ENCODE measurements at places on chromosomes 12 and 14.

DNA sequence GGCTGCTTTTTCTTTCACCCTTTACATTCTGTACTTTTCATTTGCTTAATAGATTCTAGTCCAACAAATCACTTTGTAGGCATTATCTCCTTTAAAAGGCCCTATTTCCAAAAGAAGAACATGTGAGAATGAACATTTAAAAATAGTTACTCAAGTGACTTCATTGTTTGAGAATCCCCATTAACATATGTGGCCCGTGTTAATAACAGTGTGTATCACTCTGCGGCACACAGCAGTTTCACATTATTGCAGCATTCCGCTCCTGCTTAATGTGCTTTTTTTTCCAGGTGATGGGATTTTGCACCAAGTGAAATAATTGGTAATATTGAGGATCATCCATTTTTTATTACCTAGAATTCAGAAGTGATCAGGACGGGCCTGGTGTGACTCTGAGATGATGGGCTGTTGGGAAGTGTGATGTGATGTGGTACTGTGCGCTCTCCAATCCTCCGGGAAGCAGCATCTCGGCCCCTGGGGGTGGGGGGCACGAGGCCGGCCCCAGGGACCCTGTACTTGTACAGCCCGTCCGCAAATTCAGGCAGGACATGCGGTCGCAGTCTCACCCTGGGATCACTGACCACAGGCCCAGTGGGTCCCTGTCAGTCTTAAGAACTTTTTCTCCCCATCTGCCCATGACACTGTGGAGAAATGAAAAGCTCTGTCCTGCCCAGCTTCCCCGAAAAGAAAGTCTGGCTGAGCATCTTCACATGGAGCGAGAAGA is 32.9 kb downstream of the SLC15A4 start:
- DNase-seq = no peak

DNA sequence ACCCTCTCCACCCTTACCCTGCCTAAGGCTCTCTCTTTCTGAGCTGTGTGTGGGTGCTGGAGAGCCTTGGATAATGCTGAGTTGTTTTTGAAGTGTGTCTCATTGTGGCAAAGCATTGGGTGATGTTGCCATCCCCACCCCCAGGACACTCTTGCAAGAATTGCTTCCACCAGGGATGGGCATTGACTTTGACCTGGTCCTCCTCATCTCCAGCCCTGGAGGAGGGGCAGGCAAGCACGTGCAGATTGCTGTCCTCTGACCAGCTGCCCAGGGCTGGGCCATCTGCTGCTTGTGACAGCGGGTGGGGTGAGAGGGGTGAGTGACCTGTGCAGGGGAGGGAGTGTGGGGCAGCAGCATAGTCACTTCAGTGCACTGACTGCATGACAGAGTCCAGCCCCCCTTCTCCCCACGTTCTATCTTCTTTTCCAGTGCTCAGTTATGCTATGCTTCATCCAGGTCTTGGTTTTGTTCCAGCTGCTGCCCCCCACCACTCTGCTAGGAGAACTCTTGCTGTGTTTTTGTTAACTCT is 26.2 kb downstream of the SUSD6 start:
- no peak for DNase-seq

- no peak for DNase-seq
Measured at GRCh38 chr14:21070083-21070609, at the start of gene ARHGEF40. Gene ARHGEF40, plus strand, starts transcription at chr14:21070304. Its CDS starts 93 bp downstream, at chr14:21070397.

DNA sequence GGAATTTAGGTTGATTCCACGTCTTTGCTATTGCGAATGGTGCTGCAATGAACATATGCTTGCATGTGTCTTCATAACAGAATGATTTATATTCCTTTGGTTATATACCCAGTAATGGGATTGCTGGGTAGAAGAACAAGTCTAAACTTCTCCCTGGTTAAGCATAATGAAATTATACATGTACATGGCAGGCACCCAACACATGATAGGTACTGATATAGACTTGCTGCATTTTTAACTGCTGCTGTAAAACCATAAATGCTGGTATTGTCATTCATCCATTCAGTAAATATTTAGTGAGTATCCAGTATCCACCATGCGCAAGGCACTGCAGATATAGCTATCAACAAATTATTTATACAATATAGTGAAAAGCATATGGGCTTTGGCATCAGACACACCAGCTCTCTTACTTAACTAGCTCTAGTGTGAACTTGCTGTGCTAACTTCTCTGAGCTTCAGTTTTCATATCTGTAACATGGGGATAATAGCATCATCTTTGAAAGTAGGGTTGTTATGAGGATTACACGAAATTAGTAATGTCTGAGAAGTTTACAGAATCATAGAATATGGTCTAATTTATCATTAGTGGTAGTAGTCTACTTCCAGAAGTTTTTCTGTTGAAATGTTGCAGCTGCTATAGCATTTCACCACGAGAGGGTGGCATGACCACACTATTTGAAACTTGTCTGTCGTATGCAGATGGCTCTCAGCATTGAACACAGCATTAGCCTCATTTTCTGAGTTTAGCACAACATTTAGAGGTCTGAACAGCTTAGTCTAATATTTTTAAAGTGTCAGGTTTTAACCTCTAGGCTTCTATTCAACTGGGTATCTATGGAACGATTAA is 32.0 kb upstream of the SEL1L start:
- DNase-seq = no peak

GRCh38 chr12:56158926-56159461 is 835 bp downstream of the MYL6 start:
- DNase-seq = peak; percentile 76

DNA sequence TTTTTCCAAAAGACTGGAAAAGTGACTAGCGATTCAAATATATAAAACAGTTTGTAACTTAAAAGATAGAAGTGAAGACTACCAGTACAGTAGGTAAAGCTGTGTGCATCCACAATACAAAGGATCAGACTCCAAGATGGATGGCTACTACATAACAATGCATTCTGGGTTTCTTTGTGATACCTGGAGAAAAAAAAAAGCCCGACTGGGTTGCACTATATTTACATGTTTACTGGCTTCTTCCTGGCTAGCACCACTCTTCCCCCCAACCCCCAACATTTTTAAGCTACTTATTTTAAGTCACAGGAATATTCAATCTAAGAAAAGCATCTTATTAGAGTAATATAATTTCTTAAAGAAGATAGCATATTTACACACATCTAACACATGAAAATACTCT is 61.1 kb upstream of the SINHCAF start:
- DNase-seq = no peak

DNA sequence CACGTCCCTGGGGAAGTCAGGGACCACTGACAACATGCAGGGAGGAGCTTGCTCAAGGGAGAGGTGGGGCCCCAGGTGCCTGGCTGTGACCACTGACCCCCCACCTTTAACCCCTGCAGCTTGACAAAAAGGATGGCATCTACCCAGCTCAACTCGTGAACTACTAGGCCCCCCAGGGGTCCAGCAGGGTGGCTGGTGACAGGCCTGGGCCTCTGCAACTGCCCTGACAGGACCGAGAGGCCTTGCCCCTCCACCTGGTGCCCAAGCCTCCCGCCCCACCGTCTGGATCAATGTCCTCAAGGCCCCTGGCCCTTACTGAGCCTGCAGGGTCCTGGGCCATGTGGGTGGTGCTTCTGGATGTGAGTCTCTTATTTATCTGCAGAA is 26.3 kb downstream of the HIP1R start:
- no peak for DNase-seq

DNA sequence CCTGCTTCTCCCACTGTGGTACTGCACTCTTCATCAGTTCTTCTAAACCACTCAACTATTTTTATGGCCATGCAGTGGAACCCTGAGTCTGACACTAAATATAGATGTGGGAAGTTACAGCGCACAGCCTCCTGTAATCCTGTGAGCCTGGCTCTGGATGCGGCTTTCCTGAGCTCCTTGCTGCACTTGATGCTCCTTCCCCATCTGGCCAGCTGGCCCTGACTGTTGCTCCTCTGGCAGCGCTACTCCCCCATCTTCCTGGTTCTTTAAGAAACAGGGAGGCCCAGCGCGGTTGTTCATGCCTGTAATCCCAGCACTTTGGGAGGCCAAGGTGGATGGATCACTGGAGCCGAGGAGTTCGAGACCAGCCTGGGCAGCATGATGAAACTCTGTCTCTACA is 24.6 kb downstream of the IQSEC3 start:
- no peak for DNase-seq

- DNase-seq = no peak
Measured at GRCh38 chr12:88448337-88448915, 131.8 kb downstream of the KITLG start.

GRCh38 chr12:88509347-88509746 is 70.9 kb downstream of the KITLG start:
- DNase-seq = no peak

DNA sequence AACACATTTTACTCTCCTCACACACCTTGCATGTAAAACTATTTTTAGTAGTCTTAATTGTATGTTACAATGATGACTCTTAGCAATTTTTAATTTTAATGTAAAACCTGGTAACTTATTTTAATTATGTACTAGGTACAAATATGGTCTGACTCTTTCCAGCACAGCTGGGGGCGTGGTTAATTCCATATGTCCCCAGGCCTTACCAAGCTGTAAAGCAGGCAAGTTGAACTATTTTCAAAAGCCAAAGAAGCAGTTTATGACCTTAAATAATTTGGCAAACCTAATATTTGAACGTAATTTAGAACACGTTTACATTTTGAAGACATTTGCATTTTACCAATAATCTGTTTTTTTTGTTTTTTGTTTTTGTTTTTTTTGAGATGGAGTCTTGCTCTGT is 9.3 kb upstream of the ACOT6 start:
- DNase-seq = no peak

DNA sequence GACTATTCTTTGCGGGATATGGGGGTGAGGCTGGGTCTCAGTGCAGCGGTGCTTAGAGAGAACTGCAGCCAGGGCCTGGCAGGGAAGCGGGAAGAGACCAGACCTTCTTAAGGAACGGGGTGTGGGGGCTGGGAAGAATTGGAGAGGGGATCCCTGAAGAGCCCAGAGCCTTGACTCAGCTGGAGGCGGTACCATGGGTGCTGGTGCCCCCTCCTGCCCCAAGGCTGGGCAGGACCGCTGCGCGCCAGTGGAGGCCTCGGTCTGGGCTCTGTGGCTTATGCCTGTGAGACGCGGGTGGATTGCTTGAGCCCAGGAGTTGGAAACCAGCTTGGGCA is 1.3 kb upstream of the RNU7-1 start:
- no peak for DNase-seq

DNA sequence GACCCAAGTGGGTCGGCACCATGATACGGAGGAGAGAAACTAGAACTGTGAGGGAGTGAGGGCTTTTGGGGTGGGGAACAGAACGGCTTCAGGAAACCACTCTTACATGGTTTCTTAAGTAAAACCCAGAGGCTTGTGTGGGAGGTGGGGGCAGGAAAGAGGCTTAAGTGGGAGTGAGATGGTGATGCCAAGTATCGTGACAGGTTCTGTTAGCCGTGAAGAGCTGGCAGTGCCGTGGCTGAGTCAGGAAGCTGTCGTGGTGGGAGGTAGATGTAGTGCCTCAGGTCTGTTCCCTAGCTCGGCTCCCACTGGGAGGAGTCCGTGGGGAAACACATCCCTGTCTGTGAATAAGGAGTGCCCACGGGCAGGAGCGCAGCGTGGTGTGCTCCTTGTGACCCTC is 185.8 kb upstream of the FKBP4 start:
- DNase-seq = no peak

DNA sequence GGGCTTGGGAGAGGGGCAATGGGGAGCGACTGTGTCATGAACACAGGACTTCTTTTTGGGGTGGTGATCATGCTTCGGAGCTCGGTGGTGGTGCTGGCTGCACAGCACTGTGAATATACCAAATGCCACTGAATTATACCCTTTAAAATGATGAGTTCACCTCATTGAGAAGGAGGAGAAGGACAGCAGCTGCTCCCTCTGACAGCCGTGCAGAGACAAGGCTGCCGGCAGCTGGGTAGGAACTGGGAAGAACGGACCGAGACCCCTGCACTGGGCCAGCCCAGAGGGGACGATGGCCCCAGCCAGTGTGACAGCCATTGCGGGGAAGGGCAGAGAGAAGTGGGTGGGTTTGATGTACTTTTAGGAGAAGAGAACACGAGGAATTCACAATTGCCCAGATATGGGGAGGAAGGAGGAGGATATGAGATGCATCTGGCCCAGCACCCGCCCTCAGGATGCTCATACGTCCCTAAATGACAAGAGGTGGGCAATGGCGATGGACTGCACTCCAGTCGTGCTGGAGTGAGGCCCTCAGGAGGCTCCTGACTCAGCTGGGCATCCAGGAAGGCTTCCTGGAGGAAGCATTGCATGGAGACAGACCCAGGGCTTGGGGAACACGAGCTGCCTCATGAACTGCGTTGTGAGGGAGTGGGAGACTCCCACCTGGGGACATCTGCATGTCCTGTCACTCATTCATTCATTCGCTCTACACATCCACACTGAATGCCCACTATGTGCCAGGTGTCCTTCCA is 64.3 kb upstream of the C14orf180 start:
- no peak for DNase-seq

DNA sequence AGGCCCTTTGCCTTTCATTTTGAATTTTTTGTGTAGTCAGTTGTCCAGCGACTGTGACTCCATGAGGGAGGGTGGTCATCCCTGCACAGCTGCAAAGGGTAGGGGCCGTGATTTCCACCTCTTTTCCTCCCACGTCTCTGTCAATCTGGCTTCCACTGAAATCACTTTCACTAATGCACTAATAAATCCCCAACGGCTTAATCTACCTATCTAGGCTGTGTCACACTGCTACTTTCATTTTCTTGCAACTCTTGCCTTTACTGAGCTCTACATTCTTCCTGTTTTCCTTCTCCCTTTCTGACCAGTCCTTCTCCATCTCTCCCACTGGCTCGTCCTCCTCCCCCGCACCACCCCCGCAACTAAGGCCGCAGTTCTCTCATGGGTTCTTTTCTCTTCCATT is 212.3 kb upstream of the FOXN3 start:
- no peak for DNase-seq

DNA sequence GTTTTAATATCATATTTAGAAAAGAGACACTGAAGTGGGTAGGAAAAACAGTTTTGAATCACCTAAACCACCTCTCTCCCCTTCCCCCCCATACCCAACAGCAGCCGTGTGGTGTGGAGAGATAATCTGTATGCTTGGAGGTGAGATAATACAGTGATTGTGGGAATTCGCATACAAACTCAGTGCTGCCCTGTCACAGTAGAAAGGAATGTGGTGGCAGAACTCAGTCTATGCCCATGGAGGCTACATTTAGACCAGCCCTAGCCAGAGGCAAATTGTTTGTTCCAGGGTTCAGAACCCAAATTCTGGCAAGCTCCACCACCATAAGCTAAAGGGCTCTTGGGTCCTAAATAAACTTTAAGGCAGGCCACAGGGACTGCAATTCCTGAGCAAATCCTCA is 827.0 kb downstream of the C12orf50 start:
- no peak for DNase-seq

DNA sequence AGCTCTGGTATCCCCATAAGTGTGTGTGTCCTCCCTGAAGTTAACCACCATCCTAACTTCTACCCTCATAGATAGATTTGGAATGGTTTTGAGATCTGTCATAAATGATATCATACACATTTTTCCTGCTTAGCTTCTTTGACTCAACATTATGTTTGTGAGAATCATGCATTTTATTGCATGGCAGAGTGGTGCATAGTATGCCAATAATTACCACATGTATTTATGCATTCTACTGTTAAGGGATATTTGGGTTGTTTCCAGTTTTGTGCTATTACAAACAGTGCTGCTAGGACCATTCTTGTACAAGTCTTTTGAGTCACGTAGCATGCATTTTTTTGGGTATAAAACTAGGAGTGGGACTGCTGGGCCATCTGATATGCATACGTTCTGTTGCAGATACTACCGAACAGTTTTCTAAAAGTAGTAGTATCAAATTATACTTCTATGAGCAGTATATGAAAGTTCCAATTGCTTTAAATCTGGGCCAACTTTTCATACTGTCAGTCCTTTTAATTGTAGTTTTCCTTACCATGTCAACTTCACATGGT is 13.4 kb downstream of the GRIP1 start:
- no peak for DNase-seq

- no peak for DNase-seq
Measured at GRCh38 chr12:103353913-103354312, 141.9 kb downstream of the C12orf42 start.

Data from AG09319 (cell line).